ENCODE measurements at places on chromosomes 5 and 9.
A peak's percentile ranks its signal among the peaks of the same experiment; 100 is the strongest.

DNA sequence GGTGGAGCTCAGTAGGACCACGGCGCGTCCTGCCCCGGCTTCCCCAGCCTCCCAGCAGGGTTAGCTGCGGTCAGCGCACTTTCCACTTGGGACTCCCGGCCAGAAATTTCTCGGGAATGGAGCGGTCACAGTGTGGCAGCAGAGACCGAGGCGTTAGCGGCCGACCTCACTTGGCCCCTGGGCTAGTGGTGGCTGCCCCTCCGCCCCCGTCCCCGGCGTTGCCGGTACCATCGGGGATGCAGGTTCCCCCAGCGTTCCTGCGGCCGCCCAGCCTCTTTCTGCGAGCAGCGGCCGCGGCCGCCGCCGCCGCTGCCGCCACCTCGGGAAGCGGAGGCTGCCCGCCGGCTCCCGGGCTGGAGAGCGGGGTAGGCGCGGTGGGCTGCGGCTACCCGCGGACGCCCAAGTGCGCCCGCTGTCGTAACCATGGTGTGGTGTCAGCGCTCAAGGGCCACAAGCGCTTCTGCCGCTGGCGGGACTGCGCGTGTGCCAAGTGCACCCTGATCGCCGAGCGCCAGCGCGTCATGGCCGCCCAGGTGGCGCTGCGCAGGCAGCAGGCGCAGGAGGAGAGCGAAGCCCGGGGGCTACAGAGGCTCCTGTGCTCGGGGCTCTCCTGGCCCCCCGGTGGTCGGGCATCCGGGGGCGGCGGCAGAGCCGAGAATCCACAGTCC lies 460 bp downstream of the DMRTA1 start:
- no peak for DNase-seq

- DNase-seq: peak; percentile 68
Observed at GRCh38 chr5:57598756-57599155, 116.1 kb upstream of the ACTBL2 start.

GRCh38 chr9:32954642-32955041 lies 46.8 kb downstream of the APTX start:
- no peak for DNase-seq

GRCh38 chr9:78676623-78677022 lies 379.7 kb downstream of the PSAT1 start:
- DNase-seq: no peak

DNA sequence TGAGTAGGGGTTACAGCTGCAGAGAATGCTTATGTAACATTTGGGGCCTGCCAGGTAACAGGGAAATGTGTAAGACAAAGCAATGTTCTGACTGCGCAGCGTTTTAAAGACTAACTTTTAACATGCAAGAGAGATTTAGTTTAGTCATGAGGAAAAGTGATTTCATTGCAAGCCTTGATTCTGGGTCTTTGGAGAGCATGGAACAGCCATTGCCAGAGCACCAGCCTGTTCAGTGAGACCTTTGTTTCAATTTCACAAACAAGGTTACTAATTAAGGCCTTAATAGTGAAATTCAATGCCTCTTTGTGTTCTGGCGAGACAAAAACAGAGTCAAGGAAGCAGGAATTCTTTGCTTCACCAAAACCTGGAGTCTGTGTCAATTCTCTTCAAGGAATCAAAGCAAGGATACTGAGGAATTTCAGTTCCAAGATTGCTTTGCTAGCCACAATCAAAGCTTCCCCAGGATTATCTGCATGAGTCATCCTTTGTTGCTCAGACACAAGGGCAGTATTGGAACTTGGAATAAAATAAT lies 14.4 kb downstream of the CKMT2 start:
- peak; percentile 88 for DNase-seq

GRCh38 chr5:59062986-59063683 lies 480.3 kb downstream of the RAB3C start:
- no peak for DNase-seq

DNA sequence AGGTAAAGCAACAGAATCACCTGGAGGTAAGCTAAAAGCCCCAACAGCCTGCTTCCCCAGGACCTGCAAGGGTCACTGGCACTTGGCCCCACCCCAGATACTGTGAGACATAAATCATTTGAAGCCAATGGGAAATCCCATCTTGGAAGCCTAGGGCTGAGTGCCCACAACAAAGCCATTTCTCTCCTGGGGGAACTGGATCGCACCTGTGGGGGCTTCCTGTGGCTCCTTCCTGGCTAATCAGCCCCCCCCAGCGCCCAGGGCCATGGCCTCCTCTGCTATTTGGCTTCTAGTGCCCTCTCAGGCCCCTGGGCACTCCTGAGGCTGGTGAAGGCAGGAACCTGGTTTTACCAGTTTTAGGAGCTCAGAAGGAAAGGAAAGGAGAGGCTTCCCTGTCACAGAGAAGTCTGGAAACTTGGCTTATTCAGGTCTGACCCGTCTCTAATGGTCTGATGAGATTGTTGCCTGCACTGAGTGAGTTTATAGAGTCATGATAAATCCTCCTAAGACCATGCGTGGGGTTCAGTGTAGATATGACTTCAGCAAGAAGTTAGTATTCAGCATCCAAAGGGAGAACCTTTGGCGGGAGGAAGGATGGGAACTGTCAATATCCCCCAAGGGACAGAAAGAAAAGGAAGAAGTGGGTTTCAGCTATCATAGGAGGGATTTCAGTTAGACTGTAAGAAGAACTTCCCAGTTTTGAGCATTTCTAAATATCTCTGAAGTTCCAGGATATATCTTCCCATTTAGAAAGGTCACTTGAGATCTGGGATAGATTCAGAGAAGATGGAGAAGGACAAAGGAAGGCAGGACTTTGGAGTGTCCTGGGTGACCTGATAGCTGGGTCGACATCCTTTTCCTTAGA lies 1.2 kb downstream of the KCNMB1 start:
- DNase-seq: no peak

- DNase-seq: no peak
Observed at GRCh38 chr9:135262248-135262647, 174.8 kb downstream of the OLFM1 start.

DNA sequence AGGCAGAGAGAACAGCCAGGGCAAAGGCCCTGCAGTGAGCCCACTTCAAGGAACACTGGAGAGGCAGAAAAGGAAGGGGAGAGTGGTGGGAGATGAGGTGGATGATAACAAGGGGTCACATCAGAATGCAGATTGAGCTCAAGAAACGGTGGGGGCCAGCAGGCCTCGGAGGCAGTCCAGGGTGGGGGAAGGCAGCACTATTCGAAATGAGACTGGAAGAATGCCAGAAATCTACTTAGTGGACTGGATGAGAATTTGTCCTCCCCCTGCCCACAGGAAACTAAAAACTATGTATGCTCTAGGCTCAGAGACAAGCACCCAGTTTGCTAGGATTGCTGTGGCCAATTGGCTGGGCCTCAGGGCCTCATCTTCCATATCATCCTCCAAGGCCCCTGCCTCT lies 148.7 kb downstream of the ADAMTS12 start:
- no peak for DNase-seq

GRCh38 chr5:100644185-100644584 lies 109.0 kb downstream of the FAM174A start:
- DNase-seq: no peak

DNA sequence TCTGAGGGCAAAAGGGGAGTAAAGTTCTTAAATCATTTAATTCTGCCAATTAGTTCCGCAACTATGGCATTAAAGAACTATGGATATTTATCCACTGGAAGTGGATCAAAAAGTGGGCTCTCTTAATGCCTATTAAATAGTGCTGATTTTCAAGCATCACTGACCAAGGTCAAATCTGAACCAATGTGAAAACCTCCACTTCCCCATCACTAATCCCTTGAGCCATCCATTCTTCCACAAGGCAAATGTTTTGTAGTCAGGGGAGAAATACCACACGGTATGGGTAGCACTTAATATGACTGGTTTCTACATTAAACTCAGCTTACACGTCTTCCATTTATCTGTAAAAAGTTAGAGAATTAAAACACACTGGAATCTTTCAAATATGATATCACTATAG lies 57.6 kb downstream of the MLLT3 start:
- DNase-seq: peak; percentile 73

DNA sequence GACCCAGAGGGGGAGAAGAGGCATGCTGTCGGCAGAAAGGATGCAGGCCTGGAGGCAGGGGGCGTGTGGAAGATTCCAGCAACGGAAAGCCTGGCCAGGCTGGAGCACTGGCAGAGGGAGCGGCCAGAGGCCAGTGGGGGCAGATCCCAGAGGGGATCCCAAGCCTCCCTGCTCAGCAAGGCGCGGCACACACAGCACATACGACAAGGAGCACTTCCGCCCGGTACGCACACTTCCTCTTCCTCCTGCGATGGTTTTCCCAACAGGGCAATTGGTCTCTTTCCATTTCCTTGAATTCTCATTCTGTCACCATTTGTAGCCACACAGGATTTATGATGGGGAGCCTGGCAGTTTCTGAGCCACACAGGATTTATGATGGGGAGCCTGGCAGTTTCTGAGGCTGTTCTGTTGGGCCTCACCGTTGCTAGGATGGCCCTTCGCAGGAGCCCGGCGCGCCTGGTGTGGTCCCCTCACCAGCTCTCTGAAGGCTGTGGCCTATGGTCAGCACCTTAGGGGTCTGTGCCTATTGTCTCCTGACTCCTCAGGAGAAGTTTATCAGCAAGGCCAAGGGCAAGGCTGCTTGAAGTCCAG lies 123.5 kb upstream of the RAPGEF1 start:
- DNase-seq: no peak

- no peak for DNase-seq
Observed at GRCh38 chr9:133635533-133636531, at the start of gene DBH. DBH (plus strand) TSS chr9:133636363; CDS start chr9:133636372, 9 bp downstream.

GRCh38 chr9:34457266-34458012 lies 931 bp downstream of the FAM219A start:
- DNase-seq: no peak

DNA sequence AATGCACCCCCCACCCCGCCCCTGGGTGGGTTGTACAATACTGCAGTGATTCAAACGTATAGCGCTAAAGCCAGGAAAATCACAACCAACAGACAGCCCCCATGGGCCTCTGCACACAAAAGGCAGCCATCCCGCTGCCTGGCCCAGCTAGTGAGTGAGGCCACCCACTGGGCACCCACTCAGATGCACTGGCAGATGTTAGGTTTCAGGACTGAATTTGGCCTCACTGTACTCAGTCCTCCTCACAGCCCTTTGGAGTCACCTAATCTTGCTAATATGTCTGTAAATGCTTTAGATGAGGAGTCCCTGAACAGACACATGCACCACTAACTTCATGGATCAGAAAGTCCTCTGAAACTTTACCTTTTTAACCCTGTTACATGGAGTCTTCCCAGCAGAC lies 87.7 kb downstream of the FSTL4 start:
- DNase-seq: no peak

DNA sequence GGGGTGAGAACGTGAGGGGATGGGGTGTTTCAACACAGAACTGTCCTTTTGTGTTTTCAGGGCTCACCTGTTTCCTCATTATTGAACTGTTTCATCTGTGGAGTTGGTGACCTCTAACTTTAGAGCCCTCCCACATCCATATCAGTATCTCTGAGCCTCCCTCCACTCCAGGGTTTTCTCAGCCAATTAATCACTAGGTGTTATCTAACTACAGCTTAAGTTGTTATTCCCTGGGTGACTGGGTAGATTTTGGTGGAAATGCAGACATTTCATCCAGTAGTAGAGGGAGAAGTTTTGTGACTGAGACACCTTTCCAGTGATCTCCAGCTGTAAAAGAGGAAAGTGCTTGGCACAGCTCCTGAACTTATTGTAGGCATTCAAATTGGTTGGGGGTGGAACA lies 23.7 kb downstream of the PPP3R2 start:
- DNase-seq: no peak

DNA sequence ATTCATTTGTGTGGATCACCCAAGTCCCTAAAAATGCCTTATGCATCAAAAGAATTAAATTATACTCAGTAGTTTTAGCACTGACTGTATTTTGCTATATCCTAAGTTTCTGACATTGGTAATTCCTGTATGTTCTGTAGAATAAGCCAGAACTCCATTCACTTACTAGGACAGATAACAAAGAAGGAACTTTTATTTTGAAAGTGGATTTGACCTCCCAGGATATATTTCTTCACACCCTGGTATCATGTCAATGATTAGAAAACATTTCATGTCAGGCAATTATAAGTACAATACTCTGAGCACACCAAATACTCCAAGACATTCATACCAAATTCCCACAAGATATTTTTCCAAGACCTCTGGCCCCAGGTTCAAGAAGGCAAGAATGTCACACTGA lies 28.7 kb upstream of the MYOT start:
- DNase-seq: no peak

DNA sequence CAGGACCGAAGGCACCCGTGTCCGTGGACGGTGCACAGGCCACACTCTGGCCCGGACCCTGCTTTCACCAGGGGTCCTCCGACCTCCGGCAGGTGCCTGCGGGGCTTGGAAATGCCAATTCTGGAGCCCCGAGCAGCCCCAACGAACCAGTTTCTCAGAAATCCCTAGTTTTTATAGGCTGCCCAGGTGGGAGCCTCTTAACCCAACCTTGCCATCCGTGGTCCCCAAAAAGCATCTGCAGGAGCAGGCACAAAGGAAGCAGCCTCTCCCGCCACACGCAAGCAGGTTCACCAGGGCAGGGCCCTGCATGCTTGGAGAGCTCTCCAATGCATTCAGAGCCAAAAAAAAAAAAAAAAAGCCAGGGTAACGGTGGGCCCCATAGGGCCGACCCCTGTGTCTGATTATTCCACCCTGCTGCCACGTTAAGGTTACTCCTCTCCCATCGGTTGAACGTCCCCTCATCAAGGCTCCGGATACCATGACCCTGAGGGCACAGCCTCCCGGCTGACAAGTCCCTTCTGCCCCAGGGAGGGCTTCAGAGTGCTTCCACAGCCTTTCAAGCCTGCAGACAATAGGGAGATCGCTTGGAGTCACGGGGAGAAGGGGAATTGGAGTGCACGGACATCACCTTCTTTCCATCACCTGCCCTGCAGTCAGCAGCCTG lies 796 bp upstream of the TPRN start:
- no peak for DNase-seq

- DNase-seq: no peak
Observed at GRCh38 chr5:109230369-109230768, 179.4 kb downstream of the PJA2 start.

GRCh38 chr5:29040404-29040803 lies 2002.0 kb upstream of the CDH9 start:
- no peak for DNase-seq

GRCh38 chr9:124349267-124349666 lies 66.0 kb downstream of the PSMB7 start:
- no peak for DNase-seq

DNA sequence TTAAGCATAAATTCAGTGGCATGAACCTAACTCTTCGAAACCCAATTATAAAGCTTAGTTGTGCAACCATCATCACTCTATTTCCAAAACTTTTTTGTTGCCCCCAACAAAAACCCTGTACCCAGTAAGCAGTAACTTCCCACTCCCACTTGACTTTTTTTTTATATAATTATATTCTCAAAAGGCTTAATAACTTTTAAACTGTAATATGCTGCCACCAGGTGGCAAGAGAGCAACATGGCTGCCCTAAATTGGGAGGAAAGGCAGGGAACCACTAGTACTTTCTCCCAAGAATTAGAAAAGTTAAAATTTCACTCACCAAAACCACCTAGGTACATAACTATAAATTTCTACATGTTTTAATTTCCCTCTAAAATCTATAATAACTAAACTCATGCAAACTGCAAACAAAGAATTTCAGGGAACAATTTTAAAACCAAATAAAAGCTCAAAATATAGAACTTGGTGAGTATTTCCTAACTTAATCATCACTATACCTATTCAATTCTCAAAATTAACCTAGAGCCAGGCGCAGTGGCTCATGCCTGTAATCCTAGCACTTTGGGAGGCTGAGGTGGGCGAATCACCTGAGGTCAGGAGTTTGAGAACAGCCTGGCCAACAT lies 50.2 kb upstream of the RNF38 start:
- no peak for DNase-seq

Data from retinal pigment epithelial cell (primary cell).